ENCODE measurements at places on chromosomes 6 and 20. TPM values are rescaled to one million over a fixed set of nuclear protein-coding genes. Genes with fewer than 3 reads are reported as not detected.

DNA sequence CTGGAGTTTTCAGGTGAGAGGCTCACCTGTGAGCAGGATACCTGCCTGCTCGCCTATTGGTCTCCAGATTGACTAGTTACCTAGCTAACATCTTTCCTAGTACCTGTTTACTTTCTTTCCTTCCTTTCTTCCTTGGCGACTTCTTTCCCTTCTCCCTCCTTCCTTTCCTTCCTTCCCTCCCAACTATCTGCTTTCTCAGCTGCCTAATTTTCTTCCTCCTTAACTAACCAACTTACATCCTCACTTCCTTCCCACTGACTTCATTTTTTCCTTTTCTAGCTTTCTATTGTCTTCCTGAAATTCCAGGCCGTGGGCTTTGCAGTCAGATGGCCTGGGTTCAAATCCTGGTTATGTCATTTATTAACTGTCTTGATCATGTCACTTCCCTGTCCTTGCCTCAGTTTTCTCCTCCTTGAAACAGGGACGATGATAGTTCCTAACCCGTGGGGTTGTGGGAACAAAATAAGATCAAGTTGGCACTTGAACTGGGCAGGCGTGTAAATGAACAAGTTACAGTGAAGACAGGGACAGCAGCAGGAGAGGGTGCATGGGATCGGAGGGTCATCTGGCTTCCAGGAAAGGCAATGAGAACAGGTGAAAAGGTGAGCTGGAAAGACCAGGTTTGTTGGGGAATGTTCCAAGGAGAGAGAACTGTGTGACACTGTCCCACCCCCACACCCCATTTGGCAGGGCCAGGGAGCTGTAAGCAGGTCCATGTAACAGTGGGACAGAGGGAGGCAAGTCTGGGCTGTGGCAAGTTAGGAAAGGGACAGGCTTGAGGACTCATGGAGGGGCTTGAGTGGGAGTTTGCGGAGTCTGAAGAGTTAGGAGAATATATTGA lies 540 bp downstream of the SGK2 start:
- no peak overlapping the region for H3K27ac ChIP-seq
- H3K27me3 ChIP-seq: peaks cover 5% of the 10 kb centered on the region
- no peaks in the 10 kb centered on the region for H3K36me3 ChIP-seq
- no peaks in the 10 kb centered on the region for H3K4me1 ChIP-seq
- no peak for DNase-seq

DNA sequence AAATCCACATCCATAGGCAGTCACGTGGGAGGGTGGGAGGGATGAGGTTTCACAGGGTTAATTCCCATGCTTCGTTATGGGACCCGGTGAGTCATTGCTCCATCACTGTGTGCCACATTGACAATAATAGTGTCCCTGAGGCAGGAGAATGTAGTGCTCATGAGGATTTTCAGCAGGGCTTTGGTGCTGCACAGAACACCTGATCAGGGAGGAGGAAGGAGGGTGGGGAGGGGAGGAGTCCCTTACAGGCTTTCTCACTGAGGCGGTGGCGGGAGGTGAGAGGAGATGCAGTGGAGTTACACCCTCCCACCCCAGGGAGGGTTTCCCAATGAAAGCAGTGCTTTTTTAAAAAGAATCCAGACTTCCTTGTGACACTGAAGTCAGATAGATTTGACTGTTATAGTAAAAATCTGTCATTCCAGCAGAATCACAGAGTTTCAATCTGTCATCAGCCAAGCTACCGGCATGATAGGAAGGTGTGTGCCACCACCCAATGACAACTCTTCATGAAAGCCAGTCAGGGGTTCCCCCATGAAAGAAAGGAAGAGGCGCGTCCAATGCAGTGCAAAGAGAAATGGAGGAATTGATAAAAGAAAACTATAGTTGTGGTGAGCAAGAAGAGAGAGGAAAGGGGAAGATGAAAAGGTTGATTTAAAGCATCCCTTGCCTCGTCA lies 144.8 kb downstream of the TBC1D7 start:
- no peaks in the 10 kb centered on the region for H3K27me3 ChIP-seq
- H3K4me3 ChIP-seq: no peak overlapping the region
- no peak for DNase-seq
- H3K36me3 ChIP-seq: no peaks in the 10 kb centered on the region
- peaks cover 5% of the 10 kb centered on the region for H3K4me1 ChIP-seq
- H3K27ac ChIP-seq: no peak overlapping the region

- H3K27me3 ChIP-seq: peaks cover 24% of the 10 kb centered on the region
- H3K4me1 ChIP-seq: peaks cover 12% of the 10 kb centered on the region
- H3K36me3 ChIP-seq: no peaks in the 10 kb centered on the region
- no peak for DNase-seq
- no peak overlapping the region for H3K4me3 ChIP-seq
- H3K27ac ChIP-seq: no peak overlapping the region
These were observed 17.0 kb upstream of the RPS6KA2 start for GRCh38 chr6:166643891-166644590.

DNA sequence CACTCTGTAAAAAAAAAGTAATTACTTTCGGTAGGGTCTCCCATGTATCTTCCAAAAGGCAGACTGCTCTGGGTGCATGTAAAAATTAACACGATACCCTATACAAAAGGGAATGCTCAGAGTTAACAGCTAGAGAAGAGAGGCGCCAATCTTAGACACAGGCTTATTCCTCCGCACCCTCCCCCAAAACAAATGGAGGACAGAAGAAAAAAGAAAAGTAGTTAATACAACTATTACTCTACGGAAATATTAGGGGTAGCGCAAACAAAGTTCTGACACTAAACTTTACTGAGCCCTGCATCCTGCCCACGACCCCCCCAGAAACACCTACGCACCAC lies 331 bp upstream of the UFL1 start:
- H3K27ac ChIP-seq: peak overlapping the region; percentile 97
- no peak for DNase-seq
- H3K4me1 ChIP-seq: peaks cover 12% of the 10 kb centered on the region
- peak overlapping the region; percentile 100 for H3K4me3 ChIP-seq
- no peaks in the 10 kb centered on the region for H3K27me3 ChIP-seq

DNA sequence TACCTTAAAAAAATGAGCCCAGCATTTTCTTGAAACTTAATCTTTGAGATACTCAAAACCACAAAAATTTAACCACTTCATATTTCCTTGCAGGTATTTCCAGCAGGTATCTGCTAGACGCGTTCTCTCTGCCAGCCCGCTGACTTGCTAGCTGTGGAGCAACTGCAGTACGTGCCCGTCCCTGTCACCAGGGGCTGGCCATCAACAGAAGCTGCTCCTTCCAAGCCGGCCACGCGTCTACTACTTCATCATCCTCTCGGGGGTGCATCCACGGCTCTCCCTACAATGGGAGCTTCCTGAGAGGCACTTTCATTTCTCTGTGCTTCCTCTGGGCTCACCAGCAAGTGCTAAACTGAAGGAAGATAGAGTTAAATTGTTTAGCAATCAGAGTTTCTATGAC lies 132.4 kb downstream of the DTNBP1 start:
- no peaks in the 10 kb centered on the region for H3K27me3 ChIP-seq
- H3K27ac ChIP-seq: no peak overlapping the region
- peaks cover 18% of the 10 kb centered on the region for H3K4me1 ChIP-seq
- H3K36me3 ChIP-seq: peaks cover 19% of the 10 kb centered on the region
- no peak for DNase-seq

GRCh38 chr6:38861926-38862401 lies 146.9 kb downstream of the DNAH8 start:
- no peak for DNase-seq
- H3K36me3 ChIP-seq: no peaks in the 10 kb centered on the region
- no peak overlapping the region for H3K27ac ChIP-seq
- H3K4me1 ChIP-seq: no peaks in the 10 kb centered on the region
- no peak overlapping the region for H3K4me3 ChIP-seq

- no peaks in the 10 kb centered on the region for H3K27me3 ChIP-seq
- peak overlapping the region; percentile 66 for H3K27ac ChIP-seq
- DNase-seq: no peak
- H3K4me1 ChIP-seq: peaks cover 81% of the 10 kb centered on the region
These were observed 82.2 kb downstream of the ATXN1 start for GRCh38 chr6:16679050-16679449.

- H3K27me3 ChIP-seq: peaks cover 11% of the 10 kb centered on the region
- H3K4me3 ChIP-seq: no peak overlapping the region
- peaks cover 6% of the 10 kb centered on the region for H3K36me3 ChIP-seq
- H3K27ac ChIP-seq: no peak overlapping the region
- DNase-seq: no peak
These were observed 14.2 kb upstream of the CALHM5 start for GRCh38 chr6:116497113-116497676.

DNA sequence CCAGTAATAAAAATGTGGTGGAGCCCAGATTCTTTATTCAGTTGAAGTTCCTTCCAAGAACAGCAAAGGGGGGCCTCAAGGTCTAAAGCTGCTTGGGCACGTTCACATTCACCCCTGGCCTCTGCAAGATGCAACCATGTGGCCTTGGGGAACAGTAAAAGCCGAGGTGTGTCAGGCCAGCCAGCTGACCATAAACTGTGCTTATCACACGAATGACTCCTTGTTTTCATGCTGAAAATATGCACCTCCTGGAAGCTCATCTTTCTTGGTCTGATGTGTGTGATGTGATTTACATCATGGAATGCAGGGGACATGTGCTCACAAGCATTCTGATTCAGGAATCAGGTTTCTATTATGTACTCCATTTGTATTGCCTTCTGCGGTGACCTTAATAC lies 211.6 kb upstream of the MARCKS start:
- H3K36me3 ChIP-seq: no peaks in the 10 kb centered on the region
- peaks cover 7% of the 10 kb centered on the region for H3K4me1 ChIP-seq
- H3K27me3 ChIP-seq: peaks cover 24% of the 10 kb centered on the region
- no peak overlapping the region for H3K4me3 ChIP-seq
- no peak for DNase-seq
- H3K27ac ChIP-seq: no peak overlapping the region

GRCh38 chr6:29576056-29576455 lies 8.9 kb upstream of the OR2H2 start:
- H3K4me1 ChIP-seq: no peaks in the 10 kb centered on the region
- DNase-seq: no peak
- H3K4me3 ChIP-seq: no peak overlapping the region
- H3K27me3 ChIP-seq: peaks cover 50% of the 10 kb centered on the region

DNA sequence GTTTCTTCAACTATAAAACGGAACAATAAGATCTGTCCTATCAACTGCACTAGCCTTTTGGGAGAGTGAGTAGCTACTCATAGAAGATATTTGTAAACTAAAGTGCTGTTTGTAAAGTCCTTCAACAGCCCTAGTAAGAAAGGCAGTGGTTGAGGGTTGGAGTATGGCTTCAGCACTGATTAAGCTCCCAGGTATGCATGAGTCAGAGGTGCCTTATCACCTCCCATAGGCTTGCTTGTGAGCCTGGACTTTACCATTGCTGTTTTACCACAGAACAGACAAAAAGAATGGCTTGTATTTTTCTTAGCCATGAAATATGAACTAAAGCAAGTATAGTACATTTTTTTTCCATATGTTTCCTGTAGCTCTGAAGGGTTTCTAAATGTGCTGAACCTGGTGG lies 44.1 kb downstream of the SAMD3 start:
- DNase-seq: no peak
- no peaks in the 10 kb centered on the region for H3K27me3 ChIP-seq
- no peak overlapping the region for H3K27ac ChIP-seq
- H3K4me3 ChIP-seq: no peak overlapping the region

- peak overlapping the region; percentile 96 for H3K27ac ChIP-seq
- H3K4me3 ChIP-seq: peak overlapping the region; percentile 99
- DNase-seq: peak; percentile 26
- peaks cover 24% of the 10 kb centered on the region for H3K36me3 ChIP-seq
- H3K27me3 ChIP-seq: no peaks in the 10 kb centered on the region
These were observed 616 bp downstream of the CHMP4B start for GRCh38 chr20:33811776-33812151.

DNA sequence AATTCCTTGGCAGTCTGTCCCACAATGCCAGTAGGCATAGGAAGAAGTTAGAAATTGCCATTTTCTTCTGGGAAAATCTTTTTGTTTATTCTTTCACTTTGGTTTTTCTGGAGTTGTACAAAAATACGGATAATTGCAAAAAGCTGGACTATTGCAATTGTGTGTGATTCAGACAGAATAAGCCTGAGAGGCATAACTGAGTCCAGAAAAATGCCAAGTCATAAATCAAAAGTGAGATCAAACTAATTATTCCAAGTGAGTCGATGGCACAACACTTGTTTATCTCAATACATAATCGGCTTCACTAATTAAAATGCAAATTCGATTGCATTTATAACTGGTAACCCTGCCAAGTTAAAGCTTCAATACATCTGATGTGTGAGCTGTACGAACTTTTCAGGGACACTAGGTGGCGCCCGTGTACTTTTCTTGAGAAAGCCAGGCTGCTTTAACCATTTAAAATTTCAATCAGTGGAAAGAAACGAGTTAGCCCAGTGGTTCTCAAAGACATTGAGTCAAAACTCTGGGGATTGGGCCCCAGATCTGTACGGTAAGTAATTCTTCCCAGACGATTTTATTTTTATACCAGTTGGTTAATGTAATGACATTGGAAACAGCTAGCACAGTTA lies 102.6 kb downstream of the LAMP5 start:
- DNase-seq: peak; percentile 40
- H3K4me1 ChIP-seq: no peaks in the 10 kb centered on the region
- no peaks in the 10 kb centered on the region for H3K27me3 ChIP-seq
- H3K4me3 ChIP-seq: no peak overlapping the region

DNA sequence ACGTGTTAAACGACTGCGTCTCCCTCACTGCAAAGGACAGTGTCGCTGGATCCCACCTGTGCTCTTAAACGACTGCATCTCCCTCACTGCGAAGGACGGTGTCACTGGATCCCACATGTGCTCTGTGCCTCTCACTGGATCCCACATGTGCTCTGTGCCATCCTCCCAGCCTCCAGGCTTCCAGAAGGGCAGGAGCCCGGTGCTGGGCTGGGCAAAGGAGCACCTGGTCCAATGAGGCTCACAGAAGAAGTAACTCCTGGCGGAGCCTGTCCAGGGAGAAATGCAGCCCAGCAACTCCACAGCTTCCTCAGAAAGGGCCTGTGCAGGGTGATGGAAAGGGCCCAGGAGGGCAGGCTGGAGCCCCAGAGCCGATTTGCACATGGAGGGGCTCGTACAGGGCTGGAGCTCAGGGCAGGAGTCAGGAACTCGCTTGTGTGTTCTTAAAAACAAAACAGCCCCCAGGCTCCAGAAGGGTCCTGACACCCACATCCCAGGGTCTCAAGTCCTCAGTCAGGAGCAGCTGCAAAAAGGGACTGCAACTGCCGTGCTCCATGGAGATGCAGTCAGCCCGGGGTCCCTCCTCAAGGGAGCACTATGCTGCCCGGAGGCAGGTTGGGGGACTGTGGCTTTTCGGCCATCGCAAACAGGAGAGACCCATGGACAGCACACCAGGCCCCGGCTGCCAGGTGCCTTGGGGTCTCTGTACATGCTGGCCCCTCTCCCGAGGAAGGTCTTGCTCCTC lies 52.7 kb downstream of the DLL1 start:
- DNase-seq: no peak
- no peaks in the 10 kb centered on the region for H3K36me3 ChIP-seq
- H3K4me1 ChIP-seq: no peaks in the 10 kb centered on the region
- no peak overlapping the region for H3K4me3 ChIP-seq
- peaks cover 8% of the 10 kb centered on the region for H3K27me3 ChIP-seq
- H3K27ac ChIP-seq: no peak overlapping the region

The SLC35D3 gene
- not detected for total RNA-seq

The HTR1E gene
- total RNA-seq: not detected

The DUSP15 gene
- total RNA-seq: not detected

The ARFRP1 gene
- total RNA-seq: 55.1 TPM

The RFX6 gene
- total RNA-seq: not detected

The OR2J1 gene
- not detected for total RNA-seq

The COX7A2 gene
- total RNA-seq: 311 TPM

The EMILIN3 gene
- total RNA-seq: not detected
